ENCODE measurements at places on chromosomes 2 and 18.

DNA sequence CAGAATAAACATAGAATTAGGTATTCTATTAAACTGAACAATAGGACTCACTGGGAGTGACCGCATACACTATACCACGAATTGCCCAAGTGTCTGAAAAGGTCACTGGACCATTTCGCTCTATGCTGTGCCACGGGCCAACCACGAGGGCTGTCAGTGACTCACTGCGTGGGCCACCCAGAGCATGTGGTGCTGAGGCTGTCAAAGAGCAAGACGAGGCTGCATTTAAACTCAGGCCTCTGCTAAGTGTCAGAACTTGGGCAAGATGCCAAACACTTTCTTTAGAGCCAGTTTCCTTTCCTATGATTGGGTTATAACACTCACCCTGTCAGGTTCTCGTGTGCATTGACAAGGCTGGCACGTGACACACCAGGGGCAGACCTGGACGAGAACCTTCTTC is 97.5 kb downstream of the SH3YL1 start:
- no peak for DNase-seq

GRCh38 chr2:175620106-175620505 is 382.0 kb downstream of the LNPK start:
- no peak for DNase-seq

GRCh38 chr2:207133820-207134519 is 31.8 kb downstream of the KLF7 start:
- no peak for DNase-seq

DNA sequence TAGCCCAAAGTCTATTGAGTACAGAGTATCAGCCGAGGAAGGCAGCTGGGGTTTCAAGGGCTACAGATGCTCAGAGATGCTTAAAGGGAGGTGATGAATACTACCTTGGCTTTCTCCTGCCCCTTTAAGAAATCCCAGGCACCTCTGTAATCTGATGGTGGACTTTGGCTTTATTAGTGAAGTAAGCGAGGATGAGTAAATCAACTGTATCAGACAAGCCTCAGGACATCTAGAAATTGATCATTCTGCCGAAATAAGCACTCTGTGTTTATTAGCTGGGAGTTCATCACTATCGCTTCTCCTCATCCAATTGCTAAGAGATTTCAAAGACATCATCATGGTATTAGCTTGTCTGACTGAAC is 344.4 kb downstream of the SETBP1 start:
- DNase-seq: no peak

DNA sequence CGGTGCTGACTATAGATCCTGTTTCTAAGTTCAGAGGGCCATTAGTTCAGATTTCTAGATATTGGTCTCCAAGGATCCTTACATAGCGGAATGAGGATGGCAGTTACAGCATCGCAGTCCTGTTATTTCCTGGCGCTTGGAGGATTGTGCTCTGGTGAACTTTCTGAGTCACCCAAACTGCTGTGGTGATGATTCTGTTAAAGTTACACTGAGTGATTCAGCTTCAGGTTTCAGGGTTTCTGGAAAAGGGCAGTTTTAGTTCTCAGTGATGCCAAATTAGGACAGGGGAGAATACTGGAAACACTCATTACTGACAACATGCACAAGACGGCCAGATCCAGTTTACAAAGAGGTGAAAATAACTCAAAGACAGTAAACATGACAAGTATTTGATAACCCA is 52.1 kb upstream of the ANKRD62 start:
- no peak for DNase-seq

DNA sequence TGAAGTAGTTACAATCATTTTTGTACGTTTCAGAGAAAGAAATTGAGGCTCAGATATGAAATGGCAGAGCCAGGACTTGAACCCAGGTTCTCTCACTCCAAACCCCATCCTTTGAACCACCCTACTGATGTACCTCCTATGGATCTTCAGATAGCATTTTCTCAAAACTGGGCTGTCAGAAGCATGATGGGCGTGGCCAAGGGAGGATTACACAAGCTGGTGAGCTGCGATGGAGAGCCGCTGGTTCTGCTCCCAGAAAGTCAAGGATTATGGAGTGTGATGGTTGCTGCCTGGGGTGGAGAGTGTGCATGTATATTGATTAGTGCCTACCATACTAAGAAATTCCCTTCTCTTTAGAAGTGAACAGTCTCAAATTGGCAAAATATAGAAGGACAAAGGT is 47.0 kb upstream of the PPP1CB start:
- no peak for DNase-seq

DNA sequence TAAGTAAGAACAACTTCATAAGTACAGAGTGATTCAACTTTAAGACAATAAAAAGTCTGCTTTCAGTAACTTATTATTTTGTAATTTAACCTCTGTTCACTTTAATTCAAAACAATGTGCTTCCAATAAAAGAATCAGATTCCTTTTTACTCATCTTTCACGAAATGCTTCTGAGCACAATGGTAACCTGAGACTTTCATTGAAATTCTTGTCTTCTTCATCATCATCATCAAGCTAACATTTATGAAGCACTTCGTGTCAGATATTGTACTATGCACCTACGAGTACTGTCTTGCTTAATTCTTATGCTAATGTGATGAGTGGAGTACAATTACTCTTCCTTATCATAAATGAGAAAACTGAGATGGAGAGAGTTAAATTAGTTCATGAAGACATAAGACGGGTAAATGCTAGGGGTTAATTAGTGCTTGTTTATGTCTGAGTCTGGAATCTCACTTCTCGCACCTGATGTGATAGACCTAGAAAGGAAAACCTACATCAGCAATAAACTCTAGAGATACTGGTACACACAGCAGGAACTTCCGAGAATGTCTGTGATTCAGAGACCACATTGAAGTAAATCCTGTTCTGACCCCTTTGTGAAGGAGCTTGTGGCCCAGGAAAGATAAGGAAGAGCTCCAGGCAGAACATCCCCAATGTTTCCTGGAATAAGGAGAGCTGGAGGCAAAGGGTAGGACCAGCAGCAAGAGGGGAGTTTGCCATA is 227.6 kb upstream of the ETAA1 start:
- no peak for DNase-seq

DNA sequence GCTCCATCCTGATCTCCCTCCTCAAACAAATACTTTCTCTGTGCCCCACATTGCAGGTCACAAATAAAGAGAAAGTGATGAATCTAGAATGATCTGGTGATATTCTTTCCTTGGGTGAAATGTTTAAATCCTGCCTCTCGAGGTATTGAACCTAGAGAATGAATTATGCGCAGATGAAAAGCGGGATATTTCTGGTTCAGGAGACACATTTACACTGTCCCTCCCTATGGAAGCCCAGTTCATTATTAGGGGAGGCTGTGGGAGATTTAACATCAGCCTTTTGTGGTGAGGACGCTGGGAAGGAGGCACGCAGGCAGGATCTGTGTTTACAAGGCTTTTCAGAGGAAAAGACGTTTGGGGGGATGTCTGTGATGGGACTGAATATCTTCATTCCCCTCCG is 20.6 kb downstream of the MAPRE2 start:
- no peak for DNase-seq

GRCh38 chr2:121472470-121472993 is 58.1 kb upstream of the RNU4ATAC start:
- no peak for DNase-seq

GRCh38 chr18:31204166-31204565 is 41.5 kb upstream of the DSC1 start:
- DNase-seq: no peak

GRCh38 chr2:236250909-236251579 is 13.2 kb downstream of the ASB18 start:
- DNase-seq: no peak

- no peak for DNase-seq
These were observed 124.5 kb upstream of the CDCA7 start for GRCh38 chr2:173230181-173230580.

DNA sequence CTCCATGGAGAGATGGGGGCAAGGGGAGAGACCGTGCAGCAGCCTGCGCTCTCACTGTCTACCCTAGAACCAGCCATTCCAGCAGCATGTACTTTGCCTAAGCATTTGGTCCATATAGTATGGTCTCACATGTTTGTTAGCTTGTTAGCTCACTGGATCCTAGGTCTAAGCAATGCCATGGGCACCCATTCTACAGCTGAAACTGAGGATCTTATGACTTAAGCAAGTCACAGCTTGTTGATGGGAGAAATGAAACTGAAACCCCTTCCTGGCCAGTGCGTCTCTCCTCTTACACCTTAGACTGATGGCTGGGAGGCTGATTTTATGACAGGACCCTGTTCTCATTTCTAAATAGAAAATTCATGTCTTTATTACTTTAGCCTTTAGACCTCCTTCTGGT is 90.1 kb downstream of the EPAS1 start:
- no peak for DNase-seq

DNA sequence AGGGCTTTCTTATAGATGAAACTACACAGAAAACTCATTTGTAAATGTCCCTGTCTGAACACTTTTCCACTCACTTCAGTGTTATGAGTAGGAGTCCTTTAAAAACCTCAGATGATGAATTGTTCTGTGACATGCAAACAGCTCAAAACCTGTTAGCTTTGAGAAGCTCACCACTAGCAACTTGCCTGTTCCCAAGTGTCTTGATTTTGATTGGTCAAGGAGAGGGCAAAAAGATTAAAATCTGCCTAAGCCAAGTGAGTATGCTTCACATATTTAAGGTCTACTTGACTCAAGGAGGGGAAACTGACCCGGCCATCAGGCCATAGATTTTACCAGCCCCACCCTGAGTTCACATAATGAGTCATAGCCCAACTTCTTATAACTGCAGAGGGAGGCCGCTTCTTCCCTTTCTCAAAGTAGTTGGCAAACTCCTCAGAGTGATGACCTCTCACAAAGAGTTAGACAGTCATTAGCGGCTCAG is 45.2 kb upstream of the MEIS1 start:
- DNase-seq: no peak

DNA sequence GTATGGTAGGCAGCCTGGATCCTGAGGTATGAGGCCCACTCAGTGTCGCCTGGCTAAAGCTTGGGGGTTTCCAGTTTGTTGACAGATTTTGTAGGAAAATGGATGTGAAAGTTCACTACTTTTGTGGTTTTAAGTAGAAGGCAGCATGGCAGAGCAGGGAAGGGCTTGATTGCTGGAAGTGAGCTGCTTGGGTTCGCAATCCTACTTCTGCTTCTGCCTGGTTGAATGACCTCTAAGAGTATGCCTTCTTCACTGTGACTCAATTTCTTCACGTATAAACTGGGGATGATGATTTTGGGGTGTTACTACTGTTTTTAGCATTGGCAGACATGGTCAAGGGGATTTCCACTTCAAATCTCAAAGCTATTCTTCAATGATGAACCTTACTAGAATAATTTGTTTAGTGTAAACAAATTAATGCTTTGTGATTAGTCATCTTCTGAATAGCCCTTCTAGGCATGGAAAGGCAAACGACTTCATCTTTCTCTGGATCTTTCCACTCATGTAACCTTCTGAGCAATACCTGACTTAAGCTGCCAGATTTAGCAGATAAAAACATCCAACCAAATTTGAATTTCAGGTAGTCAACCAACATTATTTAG is 13.2 kb downstream of the BMP10 start:
- DNase-seq: no peak

DNA sequence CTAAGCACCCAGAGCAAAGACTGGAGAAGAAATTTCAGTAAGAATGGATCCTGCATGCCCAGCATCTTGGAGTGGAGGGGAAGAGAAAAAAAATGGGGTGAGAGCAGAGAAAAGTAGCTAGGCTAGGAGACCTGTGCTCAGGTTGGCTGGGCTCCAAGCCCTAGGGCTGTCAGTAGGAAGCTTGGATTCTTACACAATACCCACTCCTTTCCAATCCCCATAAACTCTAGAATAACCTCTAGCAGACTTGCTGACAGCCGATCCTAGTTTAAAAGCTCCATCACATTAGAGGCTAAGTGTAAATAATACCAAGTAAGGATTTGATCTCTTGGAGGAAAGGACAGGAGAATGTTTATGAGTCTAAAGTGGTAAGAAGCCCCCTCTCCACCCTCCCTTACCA is 46.2 kb upstream of the NABP1 start:
- no peak for DNase-seq

GRCh38 chr2:97889156-97889555 is 106.6 kb downstream of the TMEM131 start:
- no peak for DNase-seq

- DNase-seq: no peak
These were observed 68.3 kb downstream of the ACKR3 start for GRCh38 chr2:236637686-236638569.

GRCh38 chr2:70328921-70329561 is 27.2 kb upstream of the FAM136A start:
- no peak for DNase-seq
